ENCODE measurements at places on chromosomes 2 and 18. TPM values are rescaled to one million over a fixed set of nuclear protein-coding genes. Genes with fewer than 3 reads are reported as not detected.

SEMA4F gene
- total RNA-seq: 4.1 TPM

SPEG gene
- total RNA-seq: 7.8 TPM

KCNIP3 gene
- total RNA-seq: 1.6 TPM

ITGB1BP1 gene
- total RNA-seq: 17.3 TPM

WBP1 gene
- total RNA-seq: 88.0 TPM

STON1 gene
- total RNA-seq: 6.7 TPM

NCKAP5 gene
- total RNA-seq: 1.1 TPM

CCDC138 gene
- total RNA-seq: 2.8 TPM

RAMP1 gene
- total RNA-seq: 2.7 TPM
